Activated CD8-positive, alpha-beta memory T cell treated with anti-CD3 and anti-CD28 coated beads, Interleukin-2, amount 50 U/mL, for 4 hours (primary cell): ENCODE measurements at places on chromosomes 7 and 10.

DNA sequence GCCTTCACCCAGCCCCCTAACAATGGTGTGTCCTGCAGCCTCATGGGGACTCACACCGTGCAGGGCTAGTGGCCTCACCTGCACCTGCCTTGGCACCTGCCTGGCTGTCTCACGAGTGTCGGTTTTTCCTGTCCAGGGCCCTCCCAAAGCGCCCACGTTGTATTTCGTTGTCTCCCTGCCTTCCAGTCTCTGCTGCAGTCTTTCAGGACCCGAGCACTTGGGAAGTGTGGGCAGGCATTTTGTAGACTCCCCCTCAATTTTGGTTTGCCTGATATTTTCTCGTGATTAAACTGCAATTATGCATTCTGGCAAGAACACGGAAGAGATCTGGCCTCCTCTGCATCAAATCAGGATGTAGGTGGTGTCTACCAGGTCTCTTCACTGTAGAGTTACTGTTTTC lies 17.9 kb downstream of the BNIP3 start:
- DNase-seq, result no peak

DNA sequence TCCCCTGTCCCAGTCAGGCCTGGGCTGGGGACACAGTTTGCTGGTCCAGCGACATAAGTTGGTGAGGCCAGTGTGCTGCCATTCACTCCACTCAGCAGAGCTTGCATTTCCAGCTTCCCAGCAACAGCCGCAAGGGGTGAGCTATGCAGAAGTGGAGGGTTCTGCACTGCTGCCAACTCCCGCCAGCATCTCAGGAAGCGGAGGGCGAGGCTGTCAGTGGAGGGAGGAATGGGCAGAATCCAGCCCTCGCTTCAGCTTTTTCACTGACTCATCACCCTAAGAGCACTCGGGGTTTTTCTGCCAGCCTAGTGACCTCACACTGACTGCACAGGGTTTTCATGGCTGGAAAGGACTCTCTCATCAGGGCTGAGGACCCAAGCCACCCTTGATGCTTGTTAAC lies 625.1 kb upstream of the MKI67 start:
- no peak for DNase-seq

DNA sequence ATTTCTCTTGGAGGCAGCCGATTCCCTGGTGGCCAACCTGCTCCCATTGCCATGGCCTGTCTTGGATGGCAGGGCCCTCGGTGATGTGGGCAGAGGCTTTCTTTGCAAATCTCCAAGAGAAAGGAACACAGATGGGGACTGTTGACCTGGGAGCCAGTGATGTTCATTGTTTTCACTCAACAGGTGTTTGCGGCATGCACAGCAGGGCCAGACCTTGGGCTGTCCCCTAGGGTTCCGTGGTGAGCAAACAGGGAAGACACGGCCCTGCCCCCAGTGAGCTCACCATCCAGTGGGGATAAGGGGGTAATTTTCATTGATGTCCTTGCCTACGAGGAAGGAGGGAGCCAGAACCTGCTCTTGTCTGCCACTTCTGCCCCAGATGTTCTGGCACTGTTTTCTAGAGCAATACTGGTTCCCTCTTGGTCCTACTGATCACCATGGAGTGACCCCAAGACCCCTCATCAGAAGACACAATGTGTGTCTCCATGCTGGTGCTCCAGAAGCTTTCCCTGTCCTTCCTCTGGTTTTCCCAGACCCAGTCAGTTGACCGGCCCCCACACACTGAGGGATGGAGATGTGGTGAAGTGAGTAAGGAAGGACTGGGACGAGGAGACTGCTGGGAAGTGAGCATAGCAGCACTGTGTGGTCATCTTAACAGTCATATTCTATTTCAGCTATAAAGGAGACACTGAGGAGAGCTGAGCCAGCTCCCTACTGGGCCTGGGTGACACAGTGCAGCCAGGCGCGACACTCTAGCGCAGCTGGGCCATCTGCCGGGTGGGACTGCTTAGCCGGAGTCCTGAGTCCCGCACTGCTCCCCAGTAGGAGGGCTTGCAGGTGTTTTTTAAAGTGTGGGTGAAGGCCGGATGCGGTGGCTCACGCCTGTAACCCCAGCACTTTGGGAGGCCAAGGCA lies 20.4 kb upstream of the FIGNL1 start:
- DNase-seq, result no peak

- DNase-seq, result no peak
These were observed 131.3 kb downstream of the EBF3 start for GRCh38 chr10:129832573-129833467.

- no peak for DNase-seq
These were observed 801.9 kb downstream of the ANKRD7 start for GRCh38 chr7:119026391-119026790.

DNA sequence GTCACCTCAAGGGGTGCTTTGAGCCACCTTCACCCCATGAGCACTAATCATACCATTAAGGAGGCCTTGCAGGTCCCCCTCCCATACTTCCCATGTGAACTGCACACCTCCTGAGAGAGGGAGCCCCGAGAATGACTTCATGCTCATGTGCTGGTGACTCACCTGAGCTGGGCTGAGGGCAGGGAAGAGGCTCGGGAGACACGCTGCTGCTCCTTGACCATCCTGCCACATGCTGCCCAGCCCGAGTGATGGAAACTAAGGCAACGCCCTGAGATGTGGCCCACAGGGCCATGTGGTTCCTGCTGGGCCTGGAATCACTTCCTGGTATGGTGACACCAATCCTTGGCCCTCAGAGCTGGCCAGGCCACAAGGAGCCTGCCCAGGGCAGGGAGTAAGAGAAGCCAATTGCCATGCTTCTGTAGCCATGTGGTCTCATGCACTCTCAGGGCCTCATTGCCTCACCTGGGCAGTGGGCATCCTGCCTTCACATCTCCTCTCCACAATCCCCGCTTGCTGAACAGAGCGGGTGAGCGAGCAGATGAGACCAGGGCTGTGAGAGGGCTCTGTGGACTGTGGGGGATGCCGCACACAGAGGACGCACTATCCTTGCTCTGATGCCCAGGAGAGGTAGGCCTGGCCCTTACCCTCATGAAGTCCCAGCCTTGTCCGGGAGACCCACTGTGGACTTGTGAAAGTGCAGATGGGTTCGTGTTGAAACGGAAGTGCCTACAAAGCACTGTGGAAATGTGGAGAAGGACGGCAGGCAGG lies 18.3 kb upstream of the PPIF start:
- DNase-seq, result no peak

GRCh38 chr7:148304456-148304855 lies 286.1 kb upstream of the C7orf33 start:
- no peak for DNase-seq

DNA sequence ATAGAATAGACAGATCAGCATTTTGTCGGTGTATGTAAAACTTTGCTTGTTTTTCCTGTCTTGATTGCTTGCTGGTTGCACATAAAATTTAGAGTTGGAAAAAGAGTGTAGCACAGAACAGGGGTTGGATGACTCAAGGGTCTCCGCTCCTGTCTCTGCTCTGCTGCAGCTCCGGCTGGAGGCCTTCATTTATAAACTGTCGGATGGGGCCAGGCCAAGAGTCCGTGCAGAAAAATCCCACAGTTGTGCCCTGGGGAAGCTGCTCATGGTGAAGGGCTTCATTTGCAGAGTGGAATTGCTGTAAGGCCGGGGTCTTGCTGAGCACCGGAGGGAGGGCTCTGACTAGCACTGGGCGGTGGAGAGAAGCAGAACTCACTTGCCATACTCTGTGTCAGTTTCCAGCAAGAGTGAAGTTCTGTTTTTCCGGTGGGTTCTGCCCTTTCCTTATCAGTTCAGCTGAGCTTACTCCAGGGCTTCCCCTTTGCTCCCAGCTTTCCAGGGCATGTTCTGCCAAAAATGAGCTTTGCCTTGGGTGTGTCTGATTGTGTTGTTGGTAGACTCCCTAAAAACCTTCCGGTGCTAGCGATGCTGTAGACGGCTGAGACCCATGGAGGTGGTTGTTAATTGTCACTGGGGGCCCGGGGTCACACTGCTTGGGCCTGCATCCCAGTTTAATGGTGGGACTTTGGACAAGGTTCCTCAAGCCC lies 67.2 kb downstream of the CAMK1D start:
- DNase-seq, result no peak

DNA sequence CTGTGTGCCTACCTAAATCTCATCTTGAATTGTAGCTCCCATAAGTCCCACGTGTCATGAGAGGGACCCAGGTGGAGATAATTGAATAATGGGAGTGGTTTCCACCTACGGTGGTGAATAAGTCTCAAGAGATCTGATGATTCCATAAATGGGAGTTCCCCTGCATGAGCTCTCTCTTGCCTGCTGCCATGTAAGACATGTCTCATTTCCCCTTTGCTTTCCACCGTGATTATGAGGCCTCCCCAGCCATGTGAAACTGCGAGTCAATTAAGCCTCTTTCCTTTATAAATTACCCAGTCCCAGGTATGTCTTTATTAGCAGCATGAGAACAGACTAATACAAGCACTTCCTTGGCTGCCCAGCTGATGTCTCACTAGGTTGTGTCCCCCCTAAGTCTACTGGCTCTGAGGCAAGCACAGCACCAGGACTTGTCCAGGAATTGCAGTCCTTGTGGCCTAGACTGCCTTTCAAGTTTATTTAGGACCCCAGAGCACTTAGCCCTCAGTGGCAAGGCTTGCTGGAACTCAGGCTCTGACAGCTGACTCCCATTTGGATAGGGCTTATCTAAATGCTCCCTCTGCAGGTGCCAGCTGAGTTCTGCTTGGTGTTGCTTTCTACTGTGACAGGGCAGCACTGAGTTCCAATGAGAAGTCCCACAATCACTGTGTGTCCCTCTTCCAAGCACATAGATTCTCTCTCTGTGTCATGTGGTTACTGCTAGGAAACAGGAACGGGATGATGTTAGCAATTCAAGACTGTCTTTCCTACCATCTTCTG lies 59.0 kb upstream of the TAS2R16 start:
- no peak for DNase-seq

GRCh38 chr10:48503293-48503911 lies 101.5 kb downstream of the ARHGAP22 start:
- DNase-seq, result no peak

DNA sequence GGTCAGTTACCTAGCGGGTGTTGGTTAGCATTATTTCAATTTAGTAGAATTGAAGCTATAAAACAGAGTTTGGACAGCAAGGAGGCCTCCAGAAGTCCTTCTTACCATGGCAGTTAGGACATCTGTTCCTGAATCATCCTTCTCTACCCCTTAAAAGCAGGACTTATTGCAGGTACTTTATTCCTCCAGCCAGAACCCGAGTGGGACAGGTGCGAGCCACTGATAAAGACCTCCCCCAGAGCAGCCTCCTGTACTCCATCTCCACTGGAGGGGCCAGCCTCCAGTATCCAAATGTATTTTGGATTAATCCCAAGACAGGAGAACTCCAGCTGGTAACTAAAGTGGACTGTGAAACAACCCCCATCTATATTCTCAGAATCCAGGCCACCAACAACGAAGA lies 54.6 kb downstream of the CDHR3 start:
- no peak for DNase-seq

GRCh38 chr10:25017154-25017590 lies 760 bp downstream of the THNSL1 start:
- peak; percentile 22 for DNase-seq

DNA sequence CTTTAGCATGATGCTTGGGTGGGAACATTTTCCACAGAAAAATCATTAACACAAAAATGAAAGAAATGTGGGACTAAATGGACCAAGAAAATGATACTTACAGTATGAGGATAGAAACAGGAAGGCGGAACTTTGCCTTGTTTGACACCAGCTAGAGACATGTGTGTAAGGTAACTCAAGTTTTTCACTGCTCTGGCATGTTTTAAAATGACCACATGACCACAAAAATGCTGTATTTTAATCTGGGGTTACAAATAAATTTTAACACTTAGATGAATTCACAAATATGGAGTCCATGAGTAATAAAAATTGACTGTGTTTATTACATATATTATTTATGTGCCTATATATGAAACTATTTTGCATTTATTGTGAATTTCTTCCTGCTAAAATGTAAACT lies 100.9 kb upstream of the PHYHIPL start:
- no peak for DNase-seq

- peak; percentile 11 for DNase-seq
These were observed 215.8 kb downstream of the MAD1L1 start for GRCh38 chr7:2016761-2017480.

DNA sequence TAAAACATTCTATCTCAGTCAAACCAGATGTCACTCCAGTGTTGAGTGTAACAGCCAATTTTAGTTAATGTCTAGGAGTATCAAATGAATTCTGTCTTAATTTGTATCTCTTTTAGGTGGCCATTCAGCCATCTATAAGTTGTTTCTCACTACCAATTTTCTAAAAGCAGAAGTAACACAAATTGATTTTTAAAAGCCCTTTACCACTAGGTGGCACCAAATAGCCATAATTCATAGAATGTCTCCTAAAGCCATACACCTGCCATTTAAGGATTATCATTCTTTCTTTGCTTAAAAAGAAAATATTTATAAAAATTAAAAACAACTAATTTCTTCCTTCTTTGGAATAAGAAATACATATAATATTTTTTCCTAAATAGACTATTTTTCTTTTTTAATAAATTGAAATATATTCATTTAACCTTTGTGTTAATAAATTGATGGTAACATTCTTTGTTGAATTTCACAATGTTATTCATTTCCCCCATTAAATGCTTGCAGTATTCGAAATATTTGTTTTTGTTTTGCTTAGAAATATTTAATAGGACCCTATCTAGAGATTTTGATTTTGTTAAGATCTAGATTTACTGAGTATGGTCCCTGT lies 107.8 kb upstream of the PPP1R3A start:
- DNase-seq, result no peak

DNA sequence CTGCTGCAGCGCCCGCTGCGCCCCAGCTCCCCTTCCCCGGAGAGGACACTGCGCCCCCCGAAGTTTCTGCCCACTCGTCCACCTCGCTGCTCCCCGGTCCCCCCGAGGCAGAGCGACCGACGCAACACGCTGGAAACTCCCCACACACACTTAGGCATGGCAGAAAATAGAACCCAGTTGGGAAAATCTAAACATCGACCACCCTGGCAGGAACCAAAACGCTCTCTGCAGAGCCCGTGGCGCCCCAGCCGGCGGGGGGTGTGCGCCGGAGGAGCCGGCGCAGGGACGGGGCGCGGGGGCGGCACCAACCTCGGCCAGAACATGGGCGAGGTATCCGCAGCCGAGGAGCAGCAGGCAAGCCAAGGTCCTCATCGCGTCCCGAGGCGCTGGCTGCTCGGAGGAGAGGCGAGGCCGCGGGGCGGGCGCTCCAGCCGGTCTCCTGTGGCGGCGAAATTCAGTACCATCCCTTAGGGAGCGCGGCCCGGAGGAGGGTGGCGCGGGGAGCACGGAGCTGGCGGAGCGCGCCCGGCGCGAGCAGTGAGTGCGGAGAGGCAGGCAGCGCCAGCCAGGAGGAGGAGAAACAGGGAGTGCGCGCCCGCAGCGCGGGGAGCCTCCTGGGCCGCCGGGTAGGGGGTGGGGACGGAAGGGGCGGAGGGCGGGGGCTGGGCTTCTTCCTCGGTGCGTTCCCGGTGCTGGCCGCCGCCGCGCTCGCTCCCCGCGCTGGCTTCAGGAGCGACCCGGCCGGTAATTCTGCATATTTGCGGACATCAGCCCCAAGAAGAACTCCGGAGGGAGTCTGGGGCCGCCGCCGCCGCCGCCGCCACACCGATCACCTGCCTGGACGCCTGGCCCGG lies 789 bp downstream of the PDGFA start:
- DNase-seq, result peak; percentile 35
